Esophagus muscularis mucosa (tissue), 4 donors: ENCODE measurements at places on chromosomes 1 and 21.

- no peaks in the 10 kb centered on the region for H3K36me3 ChIP-seq
- H3K27me3 ChIP-seq: no peaks in the 10 kb centered on the region
- DNase-seq: no peak
- H3K4me1 ChIP-seq: no peaks in the 10 kb centered on the region
- no peak overlapping the region for H3K4me3 ChIP-seq
Observed at GRCh38 chr1:100383743-100384405, 31.6 kb downstream of the CDC14A start.

DNA sequence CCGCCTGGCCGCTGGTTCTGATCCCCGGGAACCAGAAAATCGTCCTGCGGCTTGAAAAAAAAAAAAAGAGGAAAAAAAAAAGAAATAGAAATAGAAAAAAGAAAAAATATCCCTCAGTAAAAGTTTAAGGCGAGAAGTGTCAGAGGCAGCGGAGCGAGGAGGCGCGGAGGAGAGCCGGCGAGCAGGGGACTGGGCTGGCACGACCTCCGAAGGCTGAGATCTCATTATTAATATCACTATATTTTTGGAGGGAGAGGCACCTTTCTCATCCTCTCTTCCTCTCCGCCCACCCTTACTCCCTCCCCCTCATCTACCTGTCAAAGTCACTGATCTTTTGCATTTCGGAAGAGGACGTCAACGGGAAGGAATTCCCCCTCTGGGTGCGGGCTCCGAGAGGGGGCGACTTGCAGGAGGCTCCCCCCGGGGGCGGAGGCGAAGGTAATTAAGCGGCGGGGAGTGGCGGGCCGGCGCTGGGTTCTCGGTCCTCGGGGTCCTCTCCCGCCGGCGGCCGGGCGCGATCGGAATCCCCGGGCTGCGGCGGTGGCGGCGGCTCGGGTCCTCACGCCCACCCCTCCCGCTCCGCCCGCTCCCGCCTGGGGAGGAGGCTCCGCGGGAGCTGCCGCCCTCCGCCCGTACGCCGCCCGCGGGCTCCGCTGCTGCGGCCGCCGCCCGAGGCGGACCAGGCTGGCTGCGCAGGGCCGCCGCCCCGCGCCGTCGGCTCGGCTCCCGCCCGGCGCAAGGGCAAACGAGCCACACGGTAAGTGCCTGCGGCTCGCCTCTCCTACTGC is at the start of gene NTNG1:
Gene NTNG1, plus strand, starts transcription at position 337 of the 788 bp plus-strand sequence.
- H3K4me1 ChIP-seq: peaks cover 31% of the 10 kb centered on the region
- H3K27ac ChIP-seq: no peak within 1 kb of the TSS
- peak within 1 kb of the TSS; percentile 70 for H3K4me3 ChIP-seq
- DNase-seq: no peak

GRCh38 chr1:228163007-228163753 is 2.4 kb upstream of the IBA57 start:
- H3K4me3 ChIP-seq: no peak overlapping the region
- H3K4me1 ChIP-seq: peaks cover 46% of the 10 kb centered on the region
- H3K27ac ChIP-seq: peak overlapping the region; percentile 97

DNA sequence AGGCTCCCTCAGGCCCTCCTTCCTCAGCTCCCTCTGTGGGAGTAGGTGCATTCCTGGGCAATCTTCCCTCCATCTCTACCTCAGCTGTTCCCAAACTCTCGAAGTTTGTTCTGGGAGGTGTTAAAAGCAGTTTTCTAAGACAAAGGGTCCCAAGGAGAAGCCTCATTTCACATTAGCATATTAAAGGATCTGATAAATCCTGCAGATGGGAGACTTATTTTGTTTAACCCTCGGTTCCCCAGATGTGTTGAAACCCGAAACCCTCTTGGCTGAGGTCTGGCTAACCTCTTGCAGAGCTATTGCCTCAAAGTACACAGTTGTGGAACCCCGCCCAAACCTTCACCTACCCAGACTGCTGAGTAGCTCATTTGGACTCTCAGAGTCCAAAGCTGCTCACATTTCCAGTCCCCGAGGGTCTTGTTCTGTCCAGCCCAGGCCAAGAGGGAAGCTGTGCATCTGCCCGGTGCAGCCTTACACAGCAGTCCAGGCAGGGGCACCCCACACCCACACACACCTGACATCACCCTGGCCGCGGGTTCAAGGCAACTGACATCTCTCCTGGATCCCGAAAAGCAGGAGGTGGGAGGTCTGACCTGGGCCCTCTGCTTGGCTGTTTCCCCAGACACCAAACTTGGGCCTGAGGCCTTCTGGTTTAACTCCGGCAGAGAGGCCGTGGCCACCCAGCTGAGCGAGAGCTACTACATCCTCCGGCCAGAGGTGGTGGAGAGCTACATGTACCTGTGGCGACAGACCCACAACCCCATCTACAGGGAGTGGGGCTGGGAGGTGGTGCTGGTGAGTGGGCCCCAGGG is 19.5 kb upstream of the SELENON start:
- peaks cover 18% of the 10 kb centered on the region for H3K4me1 ChIP-seq
- no peak for DNase-seq
- H3K4me3 ChIP-seq: no peak overlapping the region
- H3K27ac ChIP-seq: no peak overlapping the region
- H3K36me3 ChIP-seq: peaks cover 18% of the 10 kb centered on the region
- no peaks in the 10 kb centered on the region for H3K27me3 ChIP-seq

GRCh38 chr1:8455700-8456307 is 137.9 kb downstream of the SLC45A1 start:
- H3K4me1 ChIP-seq: peaks cover 65% of the 10 kb centered on the region
- no peaks in the 10 kb centered on the region for H3K36me3 ChIP-seq
- H3K27ac ChIP-seq: peak overlapping the region; percentile 83
- no peak for DNase-seq
- H3K27me3 ChIP-seq: no peaks in the 10 kb centered on the region
- H3K4me3 ChIP-seq: no peak overlapping the region

DNA sequence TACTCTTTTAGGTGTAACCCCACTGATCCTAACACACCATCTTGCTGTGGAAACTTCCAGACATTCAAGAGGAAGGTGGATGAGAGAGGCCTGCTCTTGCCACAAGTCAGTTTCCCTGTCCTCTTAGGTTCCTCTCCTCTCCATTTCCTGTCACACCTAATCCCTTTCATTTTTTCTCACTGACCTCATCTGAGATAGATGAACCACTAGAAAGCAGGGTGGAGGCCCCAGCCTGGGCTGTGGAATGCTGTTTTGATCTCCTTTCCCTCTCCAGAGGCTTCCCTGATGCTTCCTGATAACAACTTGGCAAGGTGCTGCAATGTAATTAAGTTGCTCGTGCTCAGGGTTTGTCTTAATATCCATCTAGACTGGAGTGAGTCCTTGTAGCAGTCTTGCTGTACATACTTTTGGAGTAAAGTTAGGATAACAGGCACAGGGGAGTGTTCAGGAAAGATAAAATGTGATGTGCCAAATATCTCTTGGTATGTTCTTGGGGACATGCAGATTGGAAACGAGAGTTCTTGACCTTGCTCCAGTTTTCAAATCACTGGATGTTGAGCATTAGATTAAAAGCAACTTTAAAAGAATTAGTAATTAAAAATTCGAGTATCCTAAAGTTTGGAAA is 11.2 kb downstream of the LRRC42 start:
- H3K27me3 ChIP-seq: no peaks in the 10 kb centered on the region
- H3K4me3 ChIP-seq: no peak overlapping the region
- H3K36me3 ChIP-seq: peaks cover 66% of the 10 kb centered on the region
- peak overlapping the region; percentile 58 for H3K27ac ChIP-seq
- H3K4me1 ChIP-seq: peaks cover 31% of the 10 kb centered on the region

- no peak overlapping the region for H3K4me3 ChIP-seq
- DNase-seq: no peak
- H3K4me1 ChIP-seq: peaks cover 13% of the 10 kb centered on the region
- no peaks in the 10 kb centered on the region for H3K36me3 ChIP-seq
- H3K27ac ChIP-seq: no peak overlapping the region
Observed at GRCh38 chr1:6145864-6146410, 34.2 kb downstream of the CHD5 start.
